ENCODE measurements at places on chromosomes 4 and X.

GRCh38 chr4:89296896-89297295, 10.7 kb downstream of the GPRIN3 start:
- no peak for DNase-seq

DNA sequence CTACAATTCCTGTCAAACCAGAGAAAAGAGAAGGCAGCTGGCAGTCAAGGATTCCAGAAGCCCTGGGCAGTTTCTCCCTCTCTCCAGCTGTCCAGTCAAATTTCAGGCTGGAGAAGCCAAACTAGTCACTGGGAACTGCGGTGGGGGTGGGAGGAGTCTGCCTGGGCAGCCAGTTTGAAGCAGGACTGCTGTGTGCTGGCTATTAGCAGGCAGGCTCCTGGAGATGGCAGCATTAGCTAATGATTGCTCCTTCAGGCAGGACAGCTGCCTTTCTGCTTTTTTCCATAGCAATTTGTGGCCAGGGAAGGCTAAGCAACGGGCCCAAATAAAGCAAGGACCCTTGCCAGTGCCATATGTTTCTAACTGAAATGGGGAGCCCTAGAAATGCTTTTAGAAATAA, 44.7 kb upstream of the FGF13 start:
- no peak for DNase-seq

DNA sequence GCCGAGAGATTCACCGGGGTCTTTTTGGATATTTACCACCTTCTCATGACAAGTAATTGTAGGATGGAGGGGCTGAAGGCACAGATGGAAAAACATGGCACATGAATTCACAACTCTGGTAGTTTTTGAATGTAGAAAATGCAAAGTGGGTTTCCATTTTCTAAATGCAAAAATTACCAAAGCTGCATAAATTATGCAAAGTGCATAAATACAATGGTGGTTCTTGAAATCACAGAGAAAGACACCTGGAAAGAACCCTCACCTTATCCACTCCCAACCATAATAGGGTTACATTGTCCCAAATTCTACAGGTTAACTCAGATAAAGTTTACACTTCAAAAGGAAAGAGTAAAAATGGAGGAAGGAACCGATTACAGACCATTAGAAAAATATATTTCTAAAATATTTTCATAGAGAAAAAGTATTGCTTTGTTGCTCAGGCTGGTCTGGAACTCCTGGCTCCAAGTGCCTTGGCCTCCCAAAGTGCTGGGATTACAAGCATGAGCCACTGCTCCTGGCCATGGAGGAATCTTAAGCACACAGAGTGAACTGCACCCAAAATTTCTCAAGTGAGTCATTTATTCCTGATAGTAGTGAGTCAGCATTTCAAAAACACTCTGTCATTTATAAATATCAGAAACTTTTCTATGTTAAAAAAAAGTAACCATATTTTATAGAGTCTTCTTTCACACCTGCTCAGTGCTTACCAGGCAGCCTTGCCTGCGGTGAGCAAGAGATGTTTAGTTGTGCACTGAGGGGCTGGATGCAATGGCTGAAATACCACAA, 101.4 kb downstream of the FIP1L1 start:
- no peak for DNase-seq

- DNase-seq: no peak
These were observed 19.7 kb upstream of the PNPLA4 start for GRCh38 chrX:7946960-7947359.

- DNase-seq: no peak
These were observed 3.5 kb downstream of the MND1 start for GRCh38 chr4:153348006-153348405.

DNA sequence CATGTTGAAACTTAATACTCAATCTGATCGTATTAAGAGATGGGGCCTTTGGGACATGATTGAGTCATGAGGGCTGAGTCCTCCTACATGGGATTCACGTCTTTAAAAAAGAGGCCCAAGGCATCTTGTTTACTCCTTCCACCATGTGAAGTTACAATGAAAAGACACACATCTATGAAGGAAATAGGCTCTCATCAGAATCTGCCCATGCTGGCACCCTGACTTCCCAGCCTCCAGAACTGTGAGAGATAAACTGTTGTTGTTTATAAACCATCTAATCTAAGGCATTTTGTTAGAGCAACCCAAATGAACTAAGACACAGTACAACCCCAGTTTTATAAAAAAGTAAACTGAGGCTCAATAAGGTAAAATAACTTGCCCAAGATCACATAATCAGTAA, 32.3 kb downstream of the PPP3CA start:
- DNase-seq: no peak

DNA sequence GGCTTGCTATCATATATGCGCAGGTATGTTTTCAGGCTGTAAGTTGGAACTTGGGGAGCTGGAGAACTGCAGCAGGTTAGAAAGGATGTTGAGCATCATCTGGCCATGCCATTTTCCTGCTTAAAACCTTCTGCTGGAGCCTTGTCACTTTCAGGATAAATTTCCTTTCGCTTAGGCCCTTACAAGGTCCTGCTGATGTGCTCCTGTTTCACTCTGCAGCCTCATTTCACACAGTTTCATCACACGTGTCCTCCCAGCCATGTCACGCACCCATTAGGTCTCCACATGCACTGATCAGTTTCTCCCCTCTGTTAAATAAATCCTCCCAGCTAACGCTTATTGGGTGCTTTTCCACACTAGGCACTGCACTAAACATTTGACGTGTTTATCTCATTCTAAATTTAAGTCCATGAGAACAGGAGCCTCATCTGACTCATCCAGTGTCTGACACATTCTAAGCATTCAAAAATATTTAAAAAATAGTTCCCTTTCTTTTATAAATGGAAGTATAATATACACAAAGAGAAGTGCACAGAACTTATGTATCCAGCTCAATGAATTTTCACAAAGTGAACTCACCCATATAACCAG, 14.5 kb downstream of the SOD3 start:
- no peak for DNase-seq

- DNase-seq: no peak
These were observed 269.9 kb upstream of the NRK start for GRCh38 chrX:105552395-105552794.

- DNase-seq: no peak
These were observed 2.5 kb downstream of the NYX start for GRCh38 chrX:41449615-41450014.

GRCh38 chr4:122107680-122108079, 44.5 kb upstream of the BLTP1 start:
- no peak for DNase-seq

DNA sequence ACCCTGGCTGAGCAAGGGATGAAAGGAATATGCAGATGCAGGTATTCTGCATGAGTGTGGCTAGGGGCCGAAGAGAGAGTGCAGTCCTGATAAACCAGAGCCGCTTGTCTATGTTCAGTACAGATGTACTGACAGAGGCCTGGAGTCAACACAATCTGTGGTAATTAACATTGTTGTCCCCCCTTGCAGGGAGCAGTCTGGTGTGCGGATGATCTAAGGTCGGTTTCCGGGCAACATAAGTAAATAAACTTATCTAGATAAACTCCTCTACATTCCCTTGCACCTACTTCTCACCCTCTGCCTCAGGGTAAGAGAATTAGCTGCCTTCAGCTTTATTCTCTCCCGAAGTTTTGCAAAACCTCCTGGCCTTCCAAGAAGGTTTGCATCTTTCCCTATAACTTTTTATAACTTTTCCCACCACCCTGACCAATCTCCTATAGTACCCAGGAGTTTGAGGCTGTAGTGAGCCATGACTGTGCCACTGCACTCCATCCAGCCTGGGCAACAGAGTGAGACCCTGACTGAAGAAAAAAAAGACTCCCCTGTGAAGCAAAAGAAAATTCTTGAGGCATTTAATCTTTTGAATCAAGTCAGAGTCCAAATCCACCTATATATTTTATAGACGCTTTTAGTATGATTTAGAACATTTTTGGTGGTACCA, 26.6 kb downstream of the SNX25 start:
- no peak for DNase-seq

GRCh38 chrX:155434906-155435743, 23.3 kb downstream of the F8A3 start:
- DNase-seq: no peak

DNA sequence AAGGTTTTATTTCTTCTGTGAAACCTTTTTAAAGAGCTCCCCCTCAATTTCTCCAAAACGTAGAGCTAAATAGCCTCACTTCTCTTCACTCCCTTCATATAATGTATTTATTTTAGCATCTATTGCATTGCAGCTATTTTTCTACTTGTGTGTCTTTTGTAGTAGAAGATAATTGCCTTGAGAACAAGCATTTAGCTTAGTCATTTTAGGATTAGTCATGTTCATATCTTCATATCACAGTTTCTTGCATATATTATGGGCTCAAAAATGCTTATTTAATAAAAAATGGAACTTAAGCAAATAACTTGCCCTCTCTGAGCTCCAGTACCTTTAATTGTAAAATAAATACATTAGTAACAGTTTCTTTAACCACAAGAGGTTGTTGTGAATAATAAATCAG, 72.1 kb upstream of the SPANXC start:
- DNase-seq: no peak

GRCh38 chrX:72305286-72306084, at the start of gene CITED1:
Gene CITED1 (minus strand): TSS chrX:72305914. CDS start chrX:72302869, 3,045 bp downstream.
- no peak for DNase-seq

GRCh38 chr4:57426779-57427395, 316.7 kb upstream of the IGFBP7 start:
- no peak for DNase-seq

GRCh38 chrX:9597361-9598035, 132.6 kb downstream of the TBL1X start:
- no peak for DNase-seq

DNA sequence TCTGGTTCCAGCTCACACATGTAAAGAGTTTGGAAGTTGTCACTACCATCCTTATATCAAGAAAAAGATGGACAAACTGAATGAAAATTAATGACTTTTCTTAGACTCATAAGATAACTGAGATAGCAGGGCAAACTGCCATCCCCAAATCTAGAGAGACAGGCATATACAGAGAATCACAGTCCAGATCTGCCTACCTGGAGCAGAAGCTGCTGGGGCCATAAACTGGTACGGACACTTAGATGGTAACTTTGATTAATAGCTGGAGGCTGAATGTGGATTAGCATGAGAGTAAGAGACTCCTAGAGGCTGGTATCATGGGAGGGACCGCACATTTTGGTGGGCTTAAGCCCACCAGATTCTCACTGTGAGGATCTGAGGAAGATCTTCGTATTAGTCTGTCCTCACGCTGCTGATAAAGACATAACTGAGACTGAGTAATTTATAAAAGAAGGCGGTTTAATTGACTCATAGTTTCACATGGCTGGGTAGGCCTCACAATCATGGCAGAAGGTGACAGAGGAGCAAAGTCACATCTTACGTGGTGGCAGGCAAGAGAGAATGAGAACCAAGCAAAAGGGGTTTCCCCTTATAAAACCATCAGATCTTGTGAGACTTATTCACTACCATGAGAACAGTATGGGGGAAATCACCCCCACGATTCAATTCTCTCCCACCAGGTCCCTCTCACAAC, 10.8 kb upstream of the POLA1 start:
- DNase-seq: no peak

DNA sequence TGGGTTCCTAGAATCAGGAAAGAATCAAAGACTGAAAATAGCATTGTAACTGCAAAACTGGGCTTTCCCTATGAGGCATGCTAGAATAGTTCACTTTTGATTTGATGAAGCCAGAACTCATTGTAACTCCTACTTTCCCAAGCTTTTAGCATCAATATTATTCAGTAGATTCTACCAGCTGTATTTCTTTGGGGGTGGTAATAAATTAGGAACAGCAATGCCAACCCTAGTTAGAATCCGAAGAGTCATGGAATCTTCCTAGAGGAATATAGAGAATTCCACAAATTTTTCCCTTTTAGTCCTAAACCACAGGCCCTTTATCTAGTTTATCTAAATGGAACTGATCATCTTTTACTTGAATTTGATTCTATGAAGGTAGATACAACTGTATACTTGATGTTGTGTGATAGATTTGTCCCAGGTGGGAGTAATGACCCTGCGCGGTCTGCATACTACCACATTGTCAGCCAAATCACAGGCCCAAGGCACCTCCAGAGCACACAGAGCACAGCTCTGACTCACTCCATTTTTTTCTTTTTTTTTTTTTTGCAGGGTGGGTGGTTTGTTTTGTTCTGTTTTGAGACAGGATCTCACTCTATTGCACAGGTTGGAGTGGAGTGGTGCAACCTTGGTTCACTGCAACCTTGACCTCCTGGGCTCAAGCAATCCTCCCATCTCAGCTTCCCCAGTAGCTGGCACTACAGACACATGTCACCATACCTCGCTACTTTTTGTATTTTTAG, 66.6 kb downstream of the EDNRA start:
- no peak for DNase-seq

DNA sequence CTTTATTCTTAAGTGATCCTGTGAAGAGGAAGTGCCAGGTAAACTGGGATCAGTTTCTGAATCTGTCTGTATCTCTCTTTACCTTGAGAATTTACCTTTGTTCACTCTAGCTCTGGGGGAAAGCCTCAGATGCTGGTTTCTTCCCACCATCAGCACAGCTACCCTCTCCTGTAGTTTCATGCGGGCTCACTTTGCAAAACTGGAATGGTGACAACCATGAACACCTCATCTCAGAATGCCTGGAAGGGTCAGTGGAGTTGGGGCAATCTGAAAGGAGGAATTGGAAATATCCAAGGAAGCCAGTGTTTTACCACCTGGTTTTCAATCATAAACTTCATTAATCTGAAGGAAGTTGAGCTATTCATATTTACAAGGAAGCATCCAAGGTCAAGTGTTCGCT, 30.8 kb upstream of the DCX start:
- DNase-seq: no peak

GRCh38 chr4:111849746-111850284, 295.4 kb upstream of the FAM241A start:
- no peak for DNase-seq

DNA sequence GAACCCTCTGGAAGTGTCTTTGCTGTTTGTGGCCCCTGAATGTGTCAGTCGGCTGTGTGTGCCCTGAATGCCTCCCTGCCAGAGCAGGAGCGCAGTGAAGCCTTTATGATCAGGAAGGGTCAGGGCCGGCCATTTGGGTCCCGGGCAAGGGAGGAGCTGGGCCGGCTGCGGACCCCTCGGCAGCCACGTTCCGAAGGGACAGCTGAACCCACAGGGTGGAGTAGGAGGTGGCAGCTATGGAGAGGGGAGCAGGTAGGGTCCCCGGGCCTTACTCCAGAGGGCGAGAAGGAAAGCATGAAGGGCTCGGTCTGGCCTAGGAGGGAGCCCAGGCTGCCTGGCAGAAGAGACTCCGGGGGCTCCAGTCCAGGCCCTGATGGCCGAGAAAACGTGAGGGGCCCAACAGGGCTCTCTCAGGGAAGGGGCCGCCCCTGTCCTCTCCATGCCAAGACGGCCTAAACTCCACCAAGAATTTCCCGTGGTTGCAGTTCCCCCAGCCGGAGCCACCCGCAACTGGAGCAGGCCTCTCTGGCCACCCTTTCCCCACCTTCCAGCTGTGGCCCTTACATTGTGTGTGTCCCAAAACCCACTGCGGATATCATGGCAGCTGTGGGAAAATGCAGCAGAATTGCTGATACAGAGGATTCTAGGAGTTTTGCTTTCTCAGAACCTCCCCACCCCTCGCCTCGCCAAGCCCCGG, 182.2 kb upstream of the STK26 start:
- DNase-seq: no peak

DNA sequence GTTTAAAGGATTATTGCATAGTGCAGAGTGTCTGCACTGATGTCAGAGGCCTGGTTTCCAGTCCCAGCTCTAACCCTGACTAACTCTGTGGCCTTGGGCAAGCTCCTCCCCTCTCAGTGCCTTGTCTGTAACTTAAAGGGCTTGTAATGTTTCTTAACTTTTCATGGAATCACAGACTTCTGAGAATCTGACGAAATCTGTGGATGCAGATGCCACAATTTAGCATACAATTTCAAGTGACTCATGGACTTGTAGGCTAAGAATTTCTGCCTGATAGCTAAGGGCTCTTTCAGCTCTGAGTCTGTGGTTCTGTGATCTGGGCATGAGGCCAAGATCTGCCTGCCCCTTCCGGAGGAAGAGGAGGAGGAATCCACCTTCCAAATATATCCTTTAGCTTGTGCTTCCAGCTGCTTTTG, 236.9 kb downstream of the AR start:
- no peak for DNase-seq

Measured in stimulated activated CD8-positive, alpha-beta memory T cell treated with anti-CD3 and anti-CD28 coated beads, Interleukin-7, amount 100 ng/mL, for 4 hours (primary cell).